ENCODE measurements at places on chromosomes 7 and 10. TPM values are rescaled to one million over a fixed set of nuclear protein-coding genes. Genes with fewer than 3 reads are reported as not detected.

DNA sequence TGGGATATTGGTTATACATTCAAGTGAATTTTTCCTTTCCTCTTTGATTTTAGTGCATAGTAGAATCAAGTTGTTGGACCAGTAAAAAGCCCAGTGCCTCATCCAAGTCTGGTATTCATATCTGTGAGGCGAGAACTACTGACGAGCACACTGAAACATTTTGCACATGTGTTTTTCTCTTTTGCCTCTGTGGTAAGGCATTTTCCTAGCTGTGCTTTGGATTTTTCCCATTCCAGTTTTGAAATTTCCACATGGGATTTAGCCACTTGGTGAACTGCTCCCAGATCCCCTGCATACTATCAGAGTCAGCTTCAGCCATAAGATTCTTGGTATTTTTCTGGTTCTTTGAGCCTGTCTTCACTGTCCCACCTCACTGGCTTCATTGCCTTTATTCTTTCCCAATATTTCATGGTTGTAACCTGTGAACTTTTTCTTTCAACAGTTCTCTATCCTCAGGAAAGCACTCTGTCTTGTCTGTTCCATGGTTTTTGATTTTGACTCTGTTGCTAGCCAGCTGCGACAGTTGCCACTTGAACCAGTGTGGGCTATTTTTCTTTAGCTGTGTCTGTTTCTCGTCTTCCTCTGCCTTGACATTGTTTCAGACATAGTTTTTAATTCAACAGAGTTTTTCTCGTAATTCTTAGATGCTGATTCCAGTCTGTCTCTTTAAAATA, 239.0 kb downstream of the REEP3 start:
- no peak for DNase-seq

GRCh38 chr10:11230498-11231167, 213.0 kb downstream of the CELF2 start:
- no peak for DNase-seq

Gene MACC1
- total RNA-seq: 6.9 TPM

DNA sequence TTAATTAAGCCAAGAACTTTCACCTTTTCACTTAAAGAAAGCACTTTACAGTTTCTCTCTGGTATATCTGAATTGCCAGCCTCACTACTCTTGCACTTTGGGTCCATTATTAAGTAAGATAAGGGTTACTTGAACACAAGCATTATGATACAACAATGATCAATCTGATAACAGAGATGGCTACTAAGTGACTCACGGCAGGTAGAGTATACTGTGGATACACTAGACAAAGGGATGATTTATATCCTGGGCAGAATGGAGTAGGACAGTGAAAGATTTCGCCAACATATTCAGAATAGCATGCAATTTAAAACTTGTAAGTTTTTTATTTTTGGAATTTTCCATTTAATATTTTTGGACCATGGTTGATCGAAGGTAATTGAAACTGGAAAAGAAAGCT, 34.3 kb upstream of the ITGB8 start:
- no peak for DNase-seq

- DNase-seq: no peak
Observed at GRCh38 chr7:2978408-2978807, 65.3 kb downstream of the CARD11 start.
